ENCODE measurements at places on chromosomes 5 and 9.

DNA sequence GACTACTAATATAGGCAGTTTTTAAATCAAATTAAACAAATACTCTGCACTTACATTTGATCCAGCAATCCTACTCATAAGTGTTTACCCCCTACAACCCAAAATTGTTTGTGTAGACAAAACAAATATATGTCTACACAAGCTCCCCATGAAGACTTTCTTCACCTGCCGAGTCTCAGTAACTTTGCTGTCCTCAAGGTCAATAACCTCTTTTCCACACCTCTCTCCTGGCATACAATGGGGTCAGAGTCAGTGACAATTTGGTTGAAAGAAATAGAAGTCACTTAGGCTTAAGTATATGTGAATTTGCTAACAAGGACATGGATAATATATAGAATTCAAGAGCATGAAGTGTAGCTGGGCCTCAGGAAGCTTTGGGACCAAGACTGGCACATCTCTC, 29.1 kb downstream of the APBA1 start:
- no peak for DNase-seq

DNA sequence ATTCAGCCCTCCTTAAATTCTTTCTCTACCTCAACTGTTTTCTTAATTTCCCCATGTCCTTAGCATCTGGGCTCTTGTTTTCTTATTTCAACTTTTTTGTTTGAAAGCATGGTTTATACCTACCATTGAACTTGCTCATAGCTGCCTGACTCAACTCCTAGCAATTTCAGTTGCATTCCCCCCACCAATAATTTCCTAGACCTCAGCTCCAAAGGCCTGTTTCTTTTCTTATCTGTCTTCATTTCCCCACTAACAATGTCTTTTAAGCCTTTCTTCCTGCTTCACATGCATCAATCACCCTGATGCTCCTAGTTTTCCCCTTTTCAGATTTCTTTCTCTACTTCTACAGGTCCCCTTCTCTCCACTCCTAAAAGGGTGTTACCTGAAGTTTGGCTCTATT, 129.7 kb upstream of the PDE4D start:
- DNase-seq: no peak

- DNase-seq: no peak
Observed at GRCh38 chr5:116507941-116508655, 66.5 kb downstream of the SEMA6A start.

GRCh38 chr5:58459146-58460001, 512 bp downstream of the PLK2 start:
- DNase-seq: peak; percentile 11

- no peak for DNase-seq
Observed at GRCh38 chr5:154058055-154059038, 19.6 kb downstream of the MFAP3 start.

- DNase-seq: no peak
Observed at GRCh38 chr9:21696411-21696871, 106.0 kb upstream of the MTAP start.

DNA sequence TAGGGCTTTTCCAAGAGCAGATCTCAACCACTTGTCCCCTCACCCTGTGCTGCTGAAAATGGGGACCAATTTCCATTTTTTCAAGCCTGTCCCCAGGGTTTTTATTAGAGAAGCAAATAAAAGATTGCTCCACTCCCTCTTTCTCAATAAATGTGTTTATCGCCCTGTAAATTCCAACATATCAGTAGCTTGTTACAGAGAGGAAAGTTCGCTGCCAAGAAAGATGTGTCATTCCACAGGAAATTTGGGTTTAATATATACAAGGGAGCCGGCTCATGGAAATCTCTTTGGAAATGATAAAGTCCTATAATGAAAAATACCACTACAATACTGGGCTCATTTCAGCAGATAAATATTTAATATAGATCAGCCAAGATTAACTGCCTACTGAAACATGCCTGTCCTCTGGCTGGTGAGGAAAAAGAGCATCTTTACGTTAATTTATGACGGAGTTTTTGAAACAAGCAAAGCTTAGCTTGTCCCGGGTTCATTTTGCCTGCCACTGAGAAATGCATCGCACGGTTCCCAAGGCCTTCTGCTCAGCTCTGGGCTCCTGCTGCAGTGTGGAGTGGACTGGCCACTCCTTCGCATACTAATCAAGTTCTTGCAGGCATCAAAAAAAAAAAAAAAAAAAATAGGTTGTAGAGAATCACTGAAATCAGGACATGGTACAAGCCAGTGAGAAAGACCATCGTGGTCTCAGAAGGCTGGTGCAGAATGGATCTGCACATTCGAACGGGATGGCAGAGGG, 84.5 kb downstream of the BRINP1 start:
- no peak for DNase-seq

DNA sequence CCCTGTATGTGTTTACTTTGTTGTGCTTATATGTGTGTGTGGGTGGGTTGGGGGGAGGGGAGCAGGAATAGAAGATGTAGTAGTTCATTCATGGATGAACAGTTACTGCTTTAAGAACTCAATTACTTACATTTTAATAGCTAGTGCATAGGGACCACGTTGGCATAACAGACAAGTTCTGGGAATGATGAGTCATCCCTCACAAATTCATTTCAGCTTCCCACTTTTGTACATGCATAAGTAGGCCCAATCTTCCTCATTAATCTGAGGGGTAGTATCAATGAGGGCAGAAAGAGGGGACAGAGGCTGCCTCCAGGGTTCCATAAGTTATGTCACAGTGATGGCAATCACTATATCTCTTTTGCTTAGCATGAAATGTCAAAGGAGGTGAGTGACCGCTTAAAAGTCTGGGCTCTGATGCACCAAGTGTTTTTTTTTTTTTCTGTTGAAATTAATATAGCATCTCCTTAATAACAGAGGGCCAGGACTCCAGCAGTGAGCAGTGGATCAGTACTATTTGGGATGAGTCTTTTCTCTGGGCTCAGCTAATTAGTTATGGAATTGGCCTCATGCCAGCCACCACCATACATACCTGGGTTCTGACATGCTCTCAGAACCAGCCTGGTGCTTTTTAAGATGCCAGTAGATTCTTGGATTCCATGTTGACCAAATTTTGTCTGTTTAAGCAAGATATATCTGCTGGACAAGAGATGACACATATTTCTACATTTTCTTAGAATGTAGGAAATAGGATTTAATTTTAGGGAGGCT, 37.1 kb downstream of the PRDM6 start:
- no peak for DNase-seq

GRCh38 chr9:112170235-112170634, 4.9 kb downstream of the SUSD1 start:
- no peak for DNase-seq

DNA sequence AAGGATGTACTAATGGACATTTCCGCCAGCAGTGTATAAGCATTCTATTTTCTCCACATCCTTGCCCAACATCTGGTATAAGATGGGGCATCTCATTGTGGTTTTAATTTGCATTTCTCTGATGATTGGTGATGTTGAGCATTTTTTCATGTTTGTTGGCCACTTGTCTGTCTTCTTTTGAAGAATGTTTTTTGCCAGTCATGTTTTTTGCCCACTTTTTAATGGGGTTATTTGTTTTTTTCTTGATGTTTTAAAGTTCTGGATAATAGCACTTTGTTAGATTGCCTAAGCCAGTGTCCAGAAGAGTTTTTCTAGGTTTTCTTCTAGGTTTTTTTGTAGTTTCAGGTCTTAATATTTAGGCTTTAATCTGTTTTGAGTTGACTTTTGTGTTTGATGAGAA, 31.7 kb downstream of the RAD23B start:
- no peak for DNase-seq

- no peak for DNase-seq
Observed at GRCh38 chr5:124297826-124298225, 448.6 kb downstream of the ZNF608 start.

DNA sequence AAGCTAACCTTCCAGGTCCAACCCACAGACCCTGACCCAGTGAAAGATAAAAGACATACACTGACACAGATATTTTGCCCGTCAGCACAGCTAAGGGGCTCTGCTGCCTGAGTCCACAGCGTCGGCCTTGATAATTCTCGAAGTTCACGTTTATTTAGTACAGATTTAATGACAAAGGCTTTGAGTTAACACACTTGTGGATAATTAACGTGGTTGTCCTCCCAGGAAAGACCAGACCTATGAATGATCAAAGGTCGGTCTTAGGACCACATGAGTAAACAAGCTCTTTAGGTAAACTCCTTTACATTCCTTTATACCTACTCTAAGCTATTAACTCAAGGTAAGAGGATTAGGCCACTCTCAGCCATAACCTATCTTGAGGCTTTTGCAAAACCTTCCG, 11.3 kb upstream of the TEX10 start:
- no peak for DNase-seq

DNA sequence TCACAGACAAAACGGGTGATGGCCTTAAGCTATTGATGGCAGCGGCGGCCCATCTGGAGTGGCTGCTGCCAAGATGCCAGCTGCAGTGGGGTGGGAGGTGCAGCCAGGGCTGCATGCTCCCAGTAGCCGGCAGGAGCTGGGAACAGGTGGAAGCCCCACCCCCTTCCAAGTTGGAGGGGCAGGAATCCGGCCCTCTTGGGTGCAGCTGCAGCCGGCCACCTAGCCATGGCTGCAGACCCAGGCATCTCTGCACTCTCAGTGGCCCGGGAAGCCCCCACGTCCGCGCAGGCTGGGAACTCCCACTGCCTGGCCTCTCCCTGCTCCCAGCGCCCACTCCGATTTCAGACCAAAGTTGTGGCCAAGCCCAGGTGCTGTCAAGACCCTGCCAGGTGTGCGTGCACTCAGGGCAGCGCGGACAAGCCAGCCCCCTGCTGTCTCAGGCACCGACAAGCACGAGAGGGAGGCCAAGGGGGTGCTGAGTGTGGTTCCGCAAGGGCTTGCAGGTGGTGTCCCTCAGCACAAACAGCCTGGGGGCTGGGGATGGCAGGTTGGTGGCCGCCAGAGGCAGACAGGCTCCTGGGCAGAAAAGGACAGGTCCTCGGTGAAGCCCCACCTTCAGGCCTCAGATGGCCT, 115.1 kb upstream of the TSLP start:
- no peak for DNase-seq

- DNase-seq: no peak
Observed at GRCh38 chr9:25241421-25241820, 436.8 kb downstream of the TUSC1 start.

DNA sequence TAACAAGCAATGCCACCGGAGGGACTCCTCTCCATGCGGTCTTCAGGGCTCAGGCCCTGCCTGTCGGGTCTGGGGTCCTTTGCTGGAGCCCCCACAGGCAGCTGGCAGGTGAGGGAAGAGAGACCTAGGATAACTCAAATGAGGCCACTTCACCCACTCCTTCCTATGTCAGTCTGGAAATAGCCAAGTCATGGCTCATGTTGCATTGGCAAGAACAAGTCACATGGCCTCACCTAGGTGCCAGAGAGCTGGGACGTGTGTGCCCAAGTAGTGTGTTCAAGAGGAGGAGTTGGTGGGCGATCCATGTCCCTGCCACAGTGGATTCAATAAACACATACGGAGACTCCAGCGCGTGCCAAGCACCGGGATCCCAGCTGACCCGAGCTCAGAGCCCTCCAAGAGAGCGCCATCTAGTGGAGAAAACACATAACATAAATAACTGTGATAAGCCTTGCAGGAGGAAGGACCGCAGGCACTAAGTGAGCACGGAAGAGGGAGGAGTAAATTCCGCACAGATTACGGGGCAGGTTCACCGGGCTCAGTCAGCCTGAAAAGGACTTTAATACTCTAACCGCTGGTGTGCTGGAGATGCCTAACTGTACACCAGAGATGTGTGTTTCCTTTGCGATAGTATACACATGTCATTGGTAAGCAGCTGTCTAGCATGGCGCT, 580.8 kb downstream of the CCDC171 start:
- no peak for DNase-seq

DNA sequence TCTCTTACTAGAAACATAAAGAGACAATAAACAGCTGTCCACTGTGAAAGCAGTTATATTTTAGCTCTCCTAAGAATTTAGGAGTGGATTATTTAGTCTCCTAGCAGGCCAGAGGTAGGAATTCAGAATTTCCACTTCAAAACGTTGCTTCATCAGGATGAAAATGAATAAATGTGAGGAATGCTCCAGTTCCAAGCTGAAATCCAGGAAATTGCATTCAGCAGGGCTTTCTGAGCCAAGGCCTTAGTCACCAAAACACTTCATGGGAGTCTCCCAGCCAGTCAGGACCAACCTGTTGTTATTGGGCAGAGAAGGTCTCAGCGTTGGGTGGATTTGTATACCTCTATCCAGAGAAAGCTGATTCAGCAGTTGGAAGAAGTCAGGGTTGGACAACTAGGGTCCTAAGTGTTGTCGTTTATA, 1040.3 kb downstream of the TLE1 start:
- no peak for DNase-seq

GRCh38 chr9:111237447-111237846, 92.6 kb downstream of the OR2K2 start:
- DNase-seq: no peak

DNA sequence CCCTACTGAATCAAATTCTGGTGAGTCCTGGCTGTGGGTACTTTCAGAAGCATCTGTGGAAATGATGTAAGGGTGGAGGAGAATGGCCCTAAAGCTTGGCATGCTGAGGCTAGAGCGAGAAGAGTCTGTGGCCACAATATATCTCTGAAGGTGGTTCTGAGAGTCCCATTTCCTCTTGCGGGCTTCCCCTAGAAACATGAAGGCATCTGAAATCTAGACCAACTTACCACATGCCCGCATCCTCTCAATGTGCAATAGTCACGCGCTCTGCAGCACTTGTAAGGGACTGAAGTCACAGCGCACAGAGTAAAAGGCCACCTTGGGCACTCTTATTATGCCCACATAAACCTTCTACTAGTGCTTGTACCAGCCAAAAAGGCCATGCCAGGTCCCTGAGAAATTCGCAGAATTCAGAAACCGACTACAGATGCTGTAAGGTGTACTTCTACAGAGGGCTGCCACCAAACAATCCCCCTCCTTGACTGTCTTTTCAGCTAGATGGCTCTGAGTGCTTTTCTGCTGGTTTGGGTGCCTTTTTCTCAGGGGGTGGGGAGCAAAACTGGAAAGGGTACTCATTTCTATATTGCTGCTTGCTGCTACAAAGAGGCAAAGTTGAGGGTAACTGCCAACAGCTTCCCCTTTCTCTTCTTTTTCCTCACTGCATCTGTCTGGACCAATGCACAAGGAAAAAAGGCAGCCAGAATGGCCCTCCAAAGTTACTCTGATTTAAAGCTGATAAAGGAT, 107.3 kb downstream of the ZDHHC21 start:
- no peak for DNase-seq

DNA sequence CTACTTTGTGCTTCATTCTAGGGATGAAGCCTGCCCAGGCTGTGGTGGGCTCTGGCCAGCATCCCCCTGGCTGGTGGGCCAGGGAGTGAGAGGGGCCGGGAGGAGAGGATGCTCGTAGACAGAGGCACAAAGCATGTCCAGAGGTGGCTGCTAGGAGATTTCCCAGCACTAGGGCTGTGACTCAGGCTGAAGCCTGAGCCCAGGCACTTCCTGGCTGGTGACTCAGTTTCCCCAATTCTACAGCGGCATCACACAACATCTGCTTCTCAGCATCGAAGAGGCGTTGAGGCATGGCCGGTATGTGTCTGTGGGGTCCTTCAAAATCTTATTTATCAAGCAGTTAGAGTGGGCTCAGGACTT, 55.6 kb downstream of the DUSP1 start:
- DNase-seq: no peak

- DNase-seq: no peak
Observed at GRCh38 chr5:67306965-67307607, 110.5 kb upstream of the CD180 start.

- no peak for DNase-seq
Observed at GRCh38 chr9:88179062-88179521, 40.8 kb upstream of the SPATA31C2 start.

- no peak for DNase-seq
Observed at GRCh38 chr9:117777823-117778222, 73.6 kb downstream of the TLR4 start.

- DNase-seq: no peak
Observed at GRCh38 chr9:85430659-85431338, 311.0 kb downstream of the AGTPBP1 start.
